ENCODE measurements at places on chromosomes 12 and 14.

DNA sequence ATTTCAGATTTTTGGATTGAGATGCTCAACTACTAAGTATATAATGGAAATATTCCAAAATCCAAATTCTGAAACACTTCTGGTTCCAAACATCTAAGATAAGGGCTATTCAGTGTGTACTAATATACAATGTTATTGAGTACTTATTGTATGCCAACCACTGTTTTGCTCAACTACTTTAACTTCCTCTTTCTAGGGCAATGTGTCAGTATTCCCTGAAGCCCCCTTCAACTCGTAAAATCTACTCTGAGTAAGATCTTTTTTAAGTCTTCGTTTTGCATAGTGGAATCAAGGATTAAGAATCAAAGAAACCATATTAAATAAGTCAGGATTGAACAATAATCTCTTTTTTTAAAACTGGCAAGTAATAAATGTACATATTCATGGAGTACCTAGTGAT, 45.5 kb downstream of the SPATA7 start:
- DNase-seq, result peak; percentile 4

DNA sequence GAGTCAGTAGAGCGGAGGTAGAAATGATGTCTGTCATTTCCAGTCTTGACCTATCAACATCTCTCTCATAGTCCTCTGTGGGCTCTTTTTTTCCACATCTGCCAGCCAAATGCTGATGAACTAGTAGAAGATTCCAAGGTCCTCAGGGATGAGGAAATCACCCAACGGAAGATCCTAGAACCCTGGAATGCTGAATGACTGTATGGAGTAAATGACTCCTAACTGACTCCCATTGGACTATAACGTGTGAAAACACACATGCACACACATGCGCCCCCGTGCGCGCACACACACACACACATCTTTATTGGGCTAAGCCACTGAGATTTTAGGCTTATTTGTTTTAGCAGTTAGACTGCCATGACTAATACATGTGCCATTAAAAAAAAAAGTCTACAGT, 159.2 kb downstream of the MYRFL start:
- no peak for DNase-seq

DNA sequence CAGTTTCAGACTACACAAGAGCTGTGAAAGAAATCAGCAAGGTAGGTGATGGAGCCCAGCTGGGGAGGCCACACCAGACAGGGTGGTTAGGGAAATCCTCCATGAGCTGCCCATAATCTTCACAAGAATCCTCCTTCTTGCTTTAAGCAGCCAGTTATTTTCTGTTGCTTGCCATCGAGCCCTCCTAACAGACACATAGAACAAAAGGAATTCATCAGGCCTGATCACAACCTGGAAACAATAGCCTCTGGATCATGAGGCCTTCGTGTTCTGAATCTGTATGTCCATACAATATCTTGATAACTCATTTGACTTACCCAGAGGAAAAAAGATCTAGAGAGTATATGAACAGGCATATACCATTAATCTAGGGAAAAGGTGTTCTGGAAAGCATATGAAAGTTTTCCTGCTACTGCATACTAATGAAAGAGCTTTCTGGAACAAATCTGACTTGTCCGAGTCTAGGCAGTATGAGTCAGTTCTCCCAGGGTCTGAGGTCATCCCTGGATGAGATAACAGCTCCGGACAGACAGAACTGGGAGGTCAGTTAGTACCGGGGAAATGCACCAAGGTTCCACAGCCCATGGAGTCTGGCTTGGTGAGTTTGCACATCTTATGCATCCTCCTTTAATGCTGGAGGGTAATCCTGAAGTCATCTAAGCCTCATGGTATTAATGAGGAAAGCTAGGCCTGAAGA, 52.8 kb upstream of the ELK3 start:
- DNase-seq, result no peak

- DNase-seq, result peak; percentile 58
Observed at GRCh38 chr14:78902010-78902623, 731.9 kb downstream of the NRXN3 start.

- no peak for DNase-seq
Observed at GRCh38 chr12:84922693-84923092, 10.1 kb upstream of the SLC6A15 start.

- no peak for DNase-seq
Observed at GRCh38 chr12:118144499-118144898, 8.6 kb downstream of the PEBP1 start.

DNA sequence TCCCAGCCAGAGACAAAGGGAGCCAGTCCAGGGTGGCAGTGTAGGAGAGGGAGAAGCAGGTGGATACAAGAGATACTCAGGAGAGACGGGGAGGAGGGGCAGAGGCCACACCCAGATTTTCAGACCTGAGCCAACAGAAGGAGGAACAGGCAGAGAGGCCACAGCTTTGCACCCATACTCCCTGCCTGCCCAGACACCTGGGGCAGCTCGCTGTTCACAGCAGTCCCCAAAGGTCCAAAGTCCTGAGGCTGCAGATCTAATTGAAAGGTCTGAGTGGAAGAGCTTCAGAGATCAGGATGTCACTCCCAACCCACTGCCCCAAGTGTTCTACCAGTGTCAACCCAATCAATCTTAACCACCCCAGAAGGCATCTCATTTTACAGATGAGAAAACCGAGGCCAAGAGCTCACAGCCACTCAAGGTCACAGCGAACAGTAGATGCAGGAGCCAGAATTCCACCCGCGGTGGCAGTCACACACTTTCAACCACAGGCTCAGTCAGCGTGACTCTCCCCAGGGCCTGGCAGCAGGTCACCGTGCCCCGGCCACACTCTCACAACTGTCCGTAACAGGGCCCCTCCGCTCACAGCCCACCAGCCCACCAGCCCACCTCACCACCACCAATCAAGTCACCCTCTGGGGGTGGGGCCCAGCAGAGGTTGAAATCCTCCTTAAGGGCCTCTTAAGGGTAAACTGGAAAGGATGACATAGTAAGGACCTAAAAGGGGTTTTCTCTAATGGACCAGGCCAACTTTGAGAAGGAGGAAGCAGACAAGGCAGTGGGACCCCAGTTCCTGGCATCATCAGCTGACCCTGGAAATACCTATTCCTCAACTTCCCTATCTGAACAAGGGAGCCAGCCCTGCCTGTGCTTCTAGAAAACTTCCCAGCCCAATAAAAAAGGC, 33.3 kb downstream of the ACTN1 start:
- peak; percentile 39 for DNase-seq

- no peak for DNase-seq
Observed at GRCh38 chr12:129927316-129927900, 23.6 kb upstream of the TMEM132D start.

DNA sequence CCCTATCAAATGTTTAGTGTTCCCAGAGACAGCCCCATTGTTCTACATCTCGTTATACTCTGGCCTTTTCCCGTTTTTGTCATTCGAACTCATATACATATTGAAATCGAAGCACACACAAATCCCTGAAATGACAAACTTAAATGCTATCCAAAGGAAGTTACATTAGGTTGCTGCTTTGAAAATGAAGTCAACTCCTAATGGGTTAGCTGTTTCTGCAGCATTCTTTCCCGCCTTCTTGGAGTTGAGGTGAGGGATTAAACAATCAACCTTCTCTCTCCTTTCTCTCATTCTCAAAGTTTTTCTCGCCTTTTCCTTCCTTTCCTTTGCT, 642 bp upstream of the PHC1 start:
- peak; percentile 15 for DNase-seq

GRCh38 chr14:34336501-34336900, 125.5 kb downstream of the SPTSSA start:
- no peak for DNase-seq

DNA sequence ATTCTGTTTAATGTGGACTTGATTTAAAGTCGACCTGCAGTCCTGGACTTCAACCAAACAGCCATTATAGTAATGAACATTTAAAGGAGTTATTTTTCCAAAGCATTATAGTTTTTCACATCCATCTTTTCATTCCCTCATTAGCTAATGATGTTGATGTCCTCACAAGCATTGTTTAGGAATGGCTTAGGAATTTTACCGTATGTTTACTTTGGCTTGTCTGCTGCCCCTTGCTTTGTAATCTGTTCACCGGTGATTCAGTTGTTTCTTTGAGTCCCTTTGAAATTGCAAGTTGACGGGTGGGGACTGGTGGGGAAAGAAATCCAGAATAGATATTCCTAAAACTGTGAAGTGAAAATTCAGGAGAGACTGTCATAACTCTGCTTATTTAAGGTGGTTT, 25.4 kb downstream of the PRKCH start:
- no peak for DNase-seq

DNA sequence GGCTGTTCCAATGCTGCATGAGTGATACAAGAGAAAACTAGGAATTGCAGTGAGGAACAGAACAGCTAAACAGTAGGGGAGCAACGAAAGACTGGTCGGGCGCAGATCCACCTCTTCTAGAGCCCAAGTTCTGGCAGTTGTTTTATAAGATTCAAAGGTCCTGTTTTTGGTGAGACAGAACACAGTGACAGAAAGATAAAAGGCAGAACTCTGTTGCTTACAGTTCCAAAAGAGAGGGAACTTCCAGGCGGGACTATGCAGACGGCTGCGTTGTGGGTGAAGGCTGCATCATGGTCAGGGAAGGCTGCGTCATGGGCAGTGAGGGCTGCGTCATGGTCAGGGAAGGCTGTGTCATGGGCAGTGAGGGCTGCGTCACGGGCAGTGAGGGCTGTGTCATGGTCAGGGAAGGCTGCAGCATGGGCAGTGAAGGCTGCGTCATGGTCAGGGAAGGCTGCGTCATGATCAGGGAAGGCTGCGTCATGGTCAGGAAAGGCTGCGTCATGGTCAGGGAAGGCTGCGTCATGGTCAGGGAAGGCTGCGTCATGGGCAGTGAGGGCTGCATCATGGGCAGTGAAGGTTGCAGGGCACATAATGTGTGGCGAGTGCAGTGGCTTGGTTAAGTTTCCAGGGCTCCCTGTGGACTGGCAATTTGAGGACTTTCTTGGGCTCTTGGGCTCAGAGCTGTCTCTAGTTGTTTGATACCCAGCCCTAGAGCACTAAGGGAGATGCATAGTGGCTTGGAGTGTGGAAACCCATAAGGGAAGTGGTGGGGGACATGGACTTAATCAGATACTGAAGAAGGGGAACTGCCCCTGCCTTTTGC, 619.9 kb downstream of the AACS start:
- no peak for DNase-seq

GRCh38 chr14:70896981-70897380, 10.3 kb upstream of the PCNX1 start:
- no peak for DNase-seq

GRCh38 chr12:8680533-8680932, 17.3 kb upstream of the RIMKLB start:
- no peak for DNase-seq

DNA sequence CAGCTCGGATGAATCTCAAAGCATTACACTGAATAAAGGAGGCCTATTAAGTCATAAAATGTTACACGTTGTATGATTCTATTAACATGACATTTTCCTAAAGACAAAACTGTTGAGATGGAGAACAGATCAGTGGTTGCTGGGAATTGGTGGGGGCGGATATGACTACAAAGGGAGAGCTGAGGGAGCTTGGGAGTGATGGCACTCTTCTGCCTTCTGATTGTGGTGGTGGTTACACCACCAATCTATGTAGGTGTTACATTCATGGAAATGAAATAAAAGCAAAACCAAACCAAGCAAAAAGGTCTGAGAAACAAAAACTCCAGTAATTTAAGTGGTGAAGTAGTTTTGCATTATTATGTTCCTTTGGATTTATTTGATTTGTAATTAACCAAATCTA, 16.4 kb upstream of the EVL start:
- DNase-seq, result no peak

DNA sequence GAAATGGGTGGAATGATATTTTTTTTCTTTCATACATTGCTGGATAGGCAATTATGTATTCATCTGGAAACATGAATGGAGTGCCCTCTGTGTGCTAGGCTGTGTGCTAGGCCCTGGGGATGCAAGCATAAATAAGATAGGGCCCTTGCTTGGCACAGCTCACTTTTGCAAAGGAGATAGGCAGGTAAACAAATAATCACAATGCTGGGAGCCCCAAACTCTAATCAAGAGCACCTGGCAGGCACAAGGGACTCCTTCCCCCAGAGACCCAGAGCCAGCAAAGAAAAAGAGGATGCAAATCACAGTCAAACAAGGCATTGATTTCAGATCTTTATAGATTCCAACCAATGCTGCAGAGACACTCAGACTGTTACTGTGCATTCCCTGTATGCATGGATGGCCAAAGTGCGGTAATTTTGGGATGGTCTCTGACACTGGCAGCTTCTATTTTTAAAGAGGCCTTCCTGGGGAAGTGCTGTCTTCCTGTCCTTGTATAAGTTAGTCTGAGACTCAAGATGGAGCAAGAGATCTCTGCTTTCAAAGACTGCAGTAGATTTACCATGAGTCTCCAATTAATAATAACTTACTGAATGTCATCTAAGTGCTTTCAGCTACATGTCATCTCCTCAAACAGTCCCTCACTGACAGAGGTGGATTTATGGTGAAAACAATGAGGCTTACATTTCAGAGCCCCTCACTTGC, 45.1 kb upstream of the CPM start:
- DNase-seq, result no peak
